Neural crest cell (in vitro differentiated cells): ENCODE measurements at places on chromosomes 7 and 10. TPM values are rescaled to one million over a fixed set of nuclear protein-coding genes. Genes with fewer than 3 reads are reported as not detected.

- no peak for DNase-seq
Observed at GRCh38 chr10:43075612-43076003, 1.3 kb upstream of the RET start.

- DNase-seq, result no peak
Observed at GRCh38 chr10:18699849-18700840, 40.9 kb downstream of the ARL5B start.

DNA sequence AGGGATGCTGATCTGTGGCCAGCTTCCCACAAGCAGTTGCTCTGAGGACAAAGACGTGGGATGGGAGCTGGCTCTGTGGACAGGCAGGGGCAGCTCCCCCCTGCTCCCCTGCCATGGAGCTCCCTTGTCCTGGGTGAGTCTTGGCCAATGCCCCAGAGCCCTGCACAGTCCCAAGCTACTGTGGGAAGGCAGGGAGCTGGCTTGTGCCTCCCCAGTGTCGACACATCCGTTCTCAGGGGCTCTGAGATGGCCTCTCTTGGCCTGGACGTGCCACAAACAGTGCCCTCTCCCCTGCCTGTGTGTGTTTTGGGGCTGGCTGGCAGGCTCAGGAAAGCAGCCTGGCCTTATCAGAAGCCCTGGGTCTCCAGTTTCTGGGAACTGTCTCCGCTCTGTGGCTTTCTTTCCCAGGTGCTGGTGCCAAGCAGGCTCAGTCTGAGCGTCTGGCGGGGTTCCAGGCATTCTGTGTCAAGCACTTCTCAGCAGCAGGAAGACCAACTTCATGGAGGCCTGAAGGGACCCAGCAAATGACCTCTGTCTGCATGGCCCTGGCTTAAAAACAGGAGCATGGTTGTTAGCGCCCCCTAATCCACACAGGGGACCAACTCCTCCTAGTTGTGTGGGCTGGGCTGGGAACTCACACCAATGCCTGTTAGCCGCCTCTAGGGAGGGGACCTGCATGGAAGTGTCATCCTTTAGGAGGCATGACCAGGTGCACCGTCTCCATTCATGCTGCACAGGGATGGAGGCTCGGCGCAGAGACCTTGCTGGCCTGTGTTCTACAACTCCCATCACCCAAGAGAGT lies 375.2 kb downstream of the RPS24 start:
- DNase-seq, result no peak

Gene FASTK
- 82.4 and 86.1 TPM in 2 replicates for total RNA-seq

Gene MOGAT3
- total RNA-seq, result not detected in 2 replicates

- DNase-seq, result no peak
Observed at GRCh38 chr10:122098924-122099323, 110.0 kb downstream of the TACC2 start.

Gene MTPN
- 114 and 117 TPM in 2 replicates for total RNA-seq

GRCh38 chr7:158397885-158398284 lies 189.7 kb downstream of the PTPRN2 start:
- no peak for DNase-seq

- no peak for DNase-seq
Observed at GRCh38 chr10:91596825-91597196, 36.1 kb downstream of the PPP1R3C start.

DNA sequence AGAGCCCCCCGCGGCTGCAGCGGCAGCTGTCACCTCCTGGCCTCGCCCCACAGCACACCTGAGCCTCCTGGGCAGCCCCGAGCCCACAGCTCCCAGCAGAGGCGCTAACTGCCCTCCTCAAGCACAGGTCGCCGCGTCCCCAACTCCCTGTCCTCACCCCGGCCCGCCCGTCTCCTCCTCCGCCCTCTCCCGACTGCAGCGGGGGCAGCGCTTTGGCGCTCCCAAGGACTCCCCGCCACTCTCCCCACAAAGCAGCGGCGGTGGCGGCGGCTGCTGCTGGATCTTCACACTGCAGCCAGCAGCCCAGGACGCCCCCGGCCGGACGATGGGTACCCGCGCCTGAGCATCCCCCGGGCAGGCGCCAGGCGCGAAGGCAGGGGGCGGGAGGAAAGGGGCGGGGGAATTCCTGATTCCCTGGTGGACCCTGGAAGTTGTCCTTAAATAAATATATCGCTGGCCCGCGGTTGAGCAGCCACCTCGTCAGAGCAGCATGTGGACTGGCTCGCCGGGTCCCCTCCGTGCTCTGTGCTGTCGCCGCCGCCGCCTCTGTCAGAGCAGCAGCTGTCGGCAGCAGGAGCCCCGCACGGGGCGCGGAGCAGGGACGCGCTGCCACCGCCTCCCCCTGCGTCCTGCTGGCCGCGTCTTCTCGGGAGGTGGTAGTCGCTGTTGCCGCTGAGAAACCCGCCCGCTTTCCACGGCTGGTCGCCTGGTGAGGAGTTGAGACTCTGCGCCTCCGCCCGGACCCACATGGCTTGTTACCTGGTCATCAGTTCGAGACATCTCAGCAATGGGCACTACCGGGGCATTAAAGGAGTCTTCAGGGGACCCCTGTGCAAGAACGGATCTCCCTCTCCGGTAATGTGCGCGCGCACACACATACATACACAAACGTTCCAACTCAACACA lies at the start of gene ZNF804B:
ZNF804B (plus strand) TSS at position 471 of the 906 bp plus-strand sequence; CDS start at position 748, 277 bp downstream.
- peak; percentile 31 for DNase-seq

Gene GDF2
- total RNA-seq, result not detected in 2 replicates

DNA sequence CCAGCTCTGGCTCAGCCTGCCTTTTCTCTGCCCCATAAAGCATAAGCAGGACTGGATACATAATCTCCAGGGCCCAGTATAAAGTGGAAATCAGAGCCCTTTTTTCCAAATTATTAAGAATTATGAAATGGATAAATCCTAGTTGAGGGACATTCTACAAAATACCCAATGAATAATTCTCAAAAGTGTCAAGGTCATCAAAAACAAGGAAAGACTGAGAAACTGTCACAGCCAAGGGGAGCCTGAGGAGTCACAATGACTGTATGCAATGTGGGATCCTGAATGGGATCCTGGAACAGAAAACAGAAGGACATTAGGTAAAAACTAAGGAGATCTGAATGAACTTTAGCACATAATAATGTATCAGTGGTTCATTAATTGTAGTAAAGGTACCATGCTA lies 4.8 kb upstream of the UNC5B start:
- DNase-seq, result no peak

- DNase-seq, result no peak
Observed at GRCh38 chr10:130409331-130409730, 273.1 kb downstream of the GLRX3 start.

GRCh38 chr10:87752566-87752965 lies 65.5 kb downstream of the ATAD1 start:
- no peak for DNase-seq

Gene SUGCT
- 5.9 and 7.8 TPM in 2 replicates for total RNA-seq
